ENCODE measurements at places on chromosomes 7 and 10.

DNA sequence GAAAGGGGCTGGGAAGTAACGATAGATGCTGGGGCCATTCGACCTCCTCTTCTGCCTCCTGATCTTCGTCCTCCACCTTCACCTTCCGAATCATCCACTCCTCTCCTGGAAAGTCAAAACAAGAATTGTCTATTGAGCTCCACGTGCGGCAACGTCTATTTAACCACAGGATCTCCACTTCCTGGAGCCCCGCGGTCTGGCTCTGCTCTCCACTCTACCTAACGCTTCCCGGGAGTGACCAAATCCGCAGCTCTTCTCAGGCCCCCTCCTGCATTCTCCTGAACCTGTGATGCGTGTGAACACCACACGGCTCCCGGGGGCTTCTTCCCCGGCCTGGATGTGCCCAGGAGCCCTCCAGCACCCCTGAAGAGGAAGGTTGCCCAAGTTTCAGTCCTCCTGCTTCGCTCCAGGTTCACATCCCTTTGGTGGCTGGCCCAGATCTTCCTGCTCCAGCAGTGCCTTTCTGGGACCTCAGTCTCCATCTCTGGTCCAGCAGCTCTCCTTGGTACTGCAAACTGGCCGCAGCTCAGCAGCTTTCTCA lies 7.2 kb downstream of the ZNF467 start:
- DNase-seq = no peak

DNA sequence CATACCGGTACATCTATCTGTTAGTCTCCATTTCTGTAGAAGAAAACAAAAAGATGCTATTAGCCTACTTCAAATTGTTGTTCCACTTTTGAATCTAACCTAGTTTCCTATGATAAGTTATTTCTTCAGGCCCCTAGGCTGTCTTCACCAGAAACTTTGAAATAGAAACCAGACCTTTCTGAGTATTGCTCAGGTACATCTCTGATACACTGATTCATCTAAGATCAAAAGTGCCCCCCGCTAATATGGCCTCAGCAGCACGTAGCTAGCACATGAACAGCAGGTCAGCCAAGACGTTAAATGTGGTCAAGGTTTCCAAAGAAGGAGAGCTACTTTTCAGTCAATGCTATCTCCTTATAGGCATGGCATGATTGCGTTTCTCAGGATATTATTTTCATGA lies 23.6 kb downstream of the CTAGE6 start:
- no peak for DNase-seq

DNA sequence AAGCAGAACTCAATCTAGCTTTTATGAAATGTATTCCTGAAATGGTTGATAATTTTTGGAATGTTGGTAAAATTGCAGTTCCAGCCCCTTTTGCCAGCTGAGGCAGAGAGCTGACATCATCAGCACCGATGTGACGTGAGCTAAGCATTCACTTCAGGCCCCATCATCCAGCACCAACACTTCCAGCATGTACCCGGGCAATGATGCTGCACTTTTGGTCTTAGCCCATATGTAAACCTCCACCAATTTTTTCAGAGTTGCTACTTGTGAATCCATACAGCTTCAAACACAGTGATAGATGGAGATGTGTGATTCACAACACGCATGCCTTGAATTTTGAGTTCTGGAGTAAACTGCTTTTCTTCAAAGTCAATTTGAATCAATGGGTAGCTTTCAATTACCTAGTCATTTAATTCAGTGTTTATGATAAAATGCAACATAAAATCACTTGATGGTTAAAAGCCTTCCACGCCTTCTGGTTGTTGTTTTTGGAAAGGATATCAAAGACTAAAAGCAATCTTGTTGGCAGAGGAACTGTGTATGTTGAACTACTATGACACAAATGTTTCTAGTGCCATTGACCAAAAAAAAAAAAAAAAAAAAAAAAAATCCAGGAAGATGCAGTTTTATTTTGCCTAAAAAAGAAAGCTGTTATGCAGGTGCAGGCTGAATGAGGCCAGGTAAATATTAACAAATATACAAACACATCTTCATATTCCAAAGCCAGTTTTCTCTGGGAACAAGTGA lies 73.9 kb downstream of the NRP1 start:
- no peak for DNase-seq

DNA sequence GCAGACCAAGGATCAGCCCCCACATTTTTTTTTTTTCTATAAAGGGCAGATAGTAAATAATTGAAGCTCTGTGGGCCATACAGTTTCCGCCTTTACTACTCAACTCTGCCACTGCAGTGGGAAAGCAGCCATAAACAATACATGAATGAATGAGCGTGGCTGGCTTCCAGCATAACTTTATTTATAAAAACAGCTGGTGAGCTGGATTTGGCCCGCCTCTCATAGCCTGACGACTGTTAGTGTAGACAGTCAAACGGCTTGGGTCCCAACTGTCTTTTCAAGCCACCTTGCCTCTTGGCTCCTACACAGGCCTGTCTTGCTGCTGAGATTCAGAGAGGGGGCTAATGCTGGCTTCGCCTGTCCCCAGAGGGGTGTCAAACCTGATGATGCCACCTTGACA lies 169.8 kb upstream of the GPR26 start:
- no peak for DNase-seq

DNA sequence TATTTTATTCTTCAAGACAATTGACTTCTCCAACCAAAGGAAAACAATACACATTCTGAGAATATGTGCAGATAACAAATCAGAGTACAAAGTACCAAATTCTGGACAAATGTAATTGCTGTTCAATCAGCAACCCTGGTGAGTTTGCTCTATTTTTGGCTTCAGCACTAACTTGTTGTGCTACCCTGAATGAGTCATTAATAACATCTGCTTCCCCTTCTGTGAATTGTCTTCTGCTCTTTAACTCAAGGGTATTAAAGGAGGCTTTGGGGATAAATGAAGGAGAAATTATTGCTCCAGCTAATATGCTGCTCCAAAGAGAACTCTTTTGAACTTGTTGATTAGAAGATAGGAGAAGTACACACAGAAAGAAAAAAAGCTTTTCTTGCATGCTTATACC lies 459.3 kb downstream of the HTR7 start:
- no peak for DNase-seq

- DNase-seq = no peak
Observed at GRCh38 chr7:112743811-112744210, 46.4 kb downstream of the TMEM168 start.

- DNase-seq = no peak
Observed at GRCh38 chr7:26954951-26955350, 90.6 kb upstream of the SKAP2 start.

- no peak for DNase-seq
Observed at GRCh38 chr7:47725031-47725780, 143.3 kb upstream of the TNS3 start.

Data from stimulated activated CD4-positive, alpha-beta T cell treated with anti-CD3 and anti-CD28 coated beads, Interleukin-1b, Interleukin-23, amount 100 ng/mL, for 24 hours (primary cell).